ENCODE measurements at places on chromosomes 1 and 21.

- DNase-seq = no peak
These were observed 42.2 kb downstream of the TNNT2 start for GRCh38 chr1:201335174-201335870.

DNA sequence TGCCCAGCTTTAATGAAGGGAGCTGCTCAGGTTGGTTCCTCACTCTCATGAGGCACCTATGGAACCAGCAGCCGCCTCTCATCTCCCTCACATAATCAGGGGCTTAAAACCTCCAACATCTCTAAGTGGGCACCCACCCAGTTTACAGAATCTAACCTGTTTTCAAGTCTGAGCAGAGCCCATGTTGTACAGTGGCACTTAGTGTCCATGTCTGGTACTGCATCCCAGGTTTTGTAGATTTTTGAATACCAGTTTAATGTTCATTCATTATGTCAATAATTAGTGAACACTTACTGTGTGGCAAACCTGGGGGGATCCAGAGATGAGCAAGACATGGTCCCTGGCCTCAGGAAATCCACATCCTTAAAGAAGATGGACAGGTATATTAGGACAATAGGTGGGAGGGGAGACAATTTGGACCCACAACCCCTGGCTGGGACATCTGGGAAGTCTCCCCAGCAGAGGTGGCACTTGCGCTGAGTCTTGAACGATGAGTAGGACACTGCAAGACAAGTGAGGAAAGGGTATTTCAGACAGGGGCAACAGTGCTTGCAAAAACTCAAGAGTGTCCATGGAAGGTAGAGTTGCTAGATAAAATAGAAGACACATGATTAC lies 83.3 kb downstream of the LACTBL1 start:
- DNase-seq = no peak

DNA sequence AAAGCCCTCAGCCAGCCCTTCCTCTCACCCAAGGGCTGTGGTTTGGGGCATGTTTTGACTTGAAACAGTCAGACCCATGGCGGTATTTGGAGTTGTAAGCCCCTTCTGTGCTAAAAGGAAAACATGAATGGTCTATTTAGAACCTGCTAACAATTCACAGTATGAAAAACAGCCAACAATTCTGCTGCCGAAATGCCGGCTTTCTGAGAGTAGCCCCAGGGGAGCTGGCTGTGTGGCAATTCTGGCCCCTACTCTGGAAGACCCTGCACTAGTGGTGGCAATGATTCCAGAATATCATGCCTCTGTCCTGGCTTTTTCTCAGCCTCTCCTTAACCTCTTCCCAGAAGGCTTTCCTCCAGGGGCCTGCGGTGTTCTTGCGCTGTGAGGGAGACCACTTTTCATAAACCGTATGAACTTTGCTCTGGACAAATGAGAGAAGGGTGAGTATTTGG lies 118.7 kb downstream of the EDEM3 start:
- no peak for DNase-seq

DNA sequence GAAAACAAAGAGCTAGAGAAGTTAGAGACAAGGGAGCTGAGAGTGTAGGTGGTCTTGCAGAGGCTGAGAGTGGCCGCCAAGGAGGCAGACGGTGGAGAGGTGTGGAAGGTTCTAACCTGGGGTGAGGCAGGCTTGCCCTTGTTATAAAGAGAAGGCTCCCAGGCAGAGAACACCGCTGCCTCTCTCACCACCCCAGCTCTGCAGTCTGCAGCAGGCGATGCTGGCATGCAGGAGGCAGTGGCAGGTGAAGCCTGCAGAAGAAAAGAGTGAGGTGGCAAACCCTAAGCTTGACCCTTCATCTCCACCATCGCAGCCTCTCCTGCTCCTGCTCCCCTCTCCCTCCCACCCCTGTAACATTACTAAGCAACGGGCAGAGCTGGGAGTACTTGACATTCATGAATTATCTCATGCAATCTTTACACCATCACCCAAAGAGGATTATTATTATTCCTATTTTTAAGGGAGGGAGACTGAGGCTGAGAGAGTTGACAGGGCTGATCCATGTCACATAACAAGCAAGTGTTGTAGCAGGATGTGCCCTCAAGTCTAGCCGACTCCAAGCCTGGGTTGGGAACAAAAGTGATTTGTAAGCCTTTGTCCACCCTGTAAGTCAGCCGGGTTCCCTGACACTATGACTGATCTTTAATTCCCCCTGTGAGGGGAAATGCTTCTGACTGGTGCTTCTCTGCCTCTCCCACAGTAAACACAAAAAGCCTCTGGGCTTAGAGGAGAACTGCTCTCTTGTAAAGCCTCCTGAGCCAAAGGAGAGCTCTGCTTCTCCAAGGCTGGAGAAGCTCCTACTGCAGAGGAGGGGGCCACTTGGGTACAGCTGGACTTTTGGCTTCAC lies 36.1 kb downstream of the KANK4 start:
- DNase-seq = no peak

DNA sequence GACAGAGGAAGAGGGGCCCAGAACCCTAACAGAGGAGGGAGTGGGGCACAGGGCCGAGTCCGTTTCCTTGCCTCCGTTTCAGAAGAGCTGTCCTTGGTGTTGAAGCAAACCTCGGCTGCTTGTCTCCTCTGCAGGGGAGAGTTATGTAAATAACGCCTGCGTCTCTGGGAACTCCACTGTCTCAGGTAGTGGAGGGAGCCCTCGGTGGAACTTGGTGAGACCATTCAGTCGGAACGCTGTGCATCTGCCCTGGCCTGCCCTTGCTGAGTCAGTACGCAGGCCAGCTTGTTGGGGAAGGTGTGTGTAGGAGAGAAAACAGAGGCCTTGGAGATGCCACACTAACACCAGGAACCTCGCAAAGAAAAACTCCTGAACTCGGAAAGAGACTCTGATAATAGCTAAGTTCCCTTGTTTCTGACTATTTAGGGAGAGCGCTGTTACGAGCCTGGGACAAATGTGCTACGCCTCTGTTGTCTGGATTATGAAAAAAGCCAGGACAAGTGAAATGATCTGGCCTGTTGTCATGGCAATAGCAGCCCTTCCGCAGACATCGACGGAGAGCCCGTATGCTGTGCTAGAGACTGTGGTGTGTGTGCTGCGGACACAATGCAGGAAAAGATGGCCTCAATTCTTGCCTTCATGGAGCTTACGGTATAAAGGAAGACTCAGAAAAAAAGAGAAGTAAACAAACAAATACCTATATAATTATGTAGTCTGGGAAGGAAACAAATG lies 94.6 kb upstream of the AKT3 start:
- no peak for DNase-seq

DNA sequence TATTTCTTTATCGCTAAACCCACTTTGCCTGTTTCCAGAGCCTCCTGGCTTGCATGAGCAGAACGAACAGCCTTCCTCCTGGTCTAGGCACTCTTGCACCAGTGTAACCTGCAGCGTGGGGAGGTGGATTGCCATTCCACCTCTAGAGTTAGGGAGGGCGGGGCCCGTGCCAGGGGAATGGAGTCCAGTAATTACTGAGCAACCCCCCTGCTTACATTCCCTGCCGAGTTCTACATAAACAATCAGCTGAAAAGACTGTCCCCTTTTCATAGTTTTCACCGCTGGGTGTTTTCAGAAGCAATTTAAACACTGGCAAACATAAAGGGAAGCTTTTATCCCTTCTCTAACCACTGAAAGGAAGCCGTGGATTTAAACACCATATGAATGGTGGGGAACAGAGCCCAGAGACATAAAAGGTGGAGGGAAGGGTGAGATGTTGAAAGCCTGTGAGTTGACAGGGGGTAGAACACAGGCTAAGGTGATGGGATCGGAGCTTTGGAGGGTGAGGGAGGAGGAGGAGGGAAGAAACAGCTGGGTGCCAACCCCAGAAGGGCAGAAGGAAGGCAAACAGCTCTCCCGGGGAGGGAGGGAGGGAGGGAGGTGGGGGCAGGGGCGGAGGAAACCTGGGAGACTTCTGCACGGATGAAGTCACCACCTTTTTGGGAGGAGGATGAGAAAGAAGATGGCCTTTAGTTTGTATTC lies 68.0 kb upstream of the WDR26 start:
- no peak for DNase-seq

- no peak for DNase-seq
These were observed 83.7 kb downstream of the HLCS start for GRCh38 chr21:36882776-36883175.

DNA sequence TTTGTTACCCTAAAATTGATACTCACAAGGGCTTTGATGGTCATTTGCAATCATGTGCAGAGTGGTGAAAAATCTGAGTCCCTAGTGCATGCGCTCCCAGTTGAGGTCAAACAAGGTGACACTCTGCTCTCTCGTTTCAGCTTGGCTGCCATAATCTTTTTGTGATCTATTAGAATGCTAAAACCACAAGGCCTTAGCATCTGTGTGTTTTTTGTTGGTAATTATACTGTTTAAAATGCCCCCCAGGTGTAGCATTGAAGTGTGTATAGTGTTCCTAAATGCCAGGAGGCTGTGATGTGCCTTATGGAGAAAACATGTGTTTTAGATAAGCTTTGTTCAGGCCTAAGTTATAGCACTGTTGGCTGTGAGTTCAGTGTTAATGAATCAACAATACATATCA lies 89.3 kb downstream of the PLD5 start:
- no peak for DNase-seq

- no peak for DNase-seq
These were observed 79.8 kb upstream of the WNT4 start for GRCh38 chr1:22222723-22223122.
